Esophagus mucosa (tissue), 1 donor: ENCODE measurements at places on chromosomes 13 and 19. TPM values are rescaled to one million over a fixed set of nuclear protein-coding genes. Genes with fewer than 3 reads are reported as not detected.

The C1QTNF9B gene
- not detected for total RNA-seq

DNA sequence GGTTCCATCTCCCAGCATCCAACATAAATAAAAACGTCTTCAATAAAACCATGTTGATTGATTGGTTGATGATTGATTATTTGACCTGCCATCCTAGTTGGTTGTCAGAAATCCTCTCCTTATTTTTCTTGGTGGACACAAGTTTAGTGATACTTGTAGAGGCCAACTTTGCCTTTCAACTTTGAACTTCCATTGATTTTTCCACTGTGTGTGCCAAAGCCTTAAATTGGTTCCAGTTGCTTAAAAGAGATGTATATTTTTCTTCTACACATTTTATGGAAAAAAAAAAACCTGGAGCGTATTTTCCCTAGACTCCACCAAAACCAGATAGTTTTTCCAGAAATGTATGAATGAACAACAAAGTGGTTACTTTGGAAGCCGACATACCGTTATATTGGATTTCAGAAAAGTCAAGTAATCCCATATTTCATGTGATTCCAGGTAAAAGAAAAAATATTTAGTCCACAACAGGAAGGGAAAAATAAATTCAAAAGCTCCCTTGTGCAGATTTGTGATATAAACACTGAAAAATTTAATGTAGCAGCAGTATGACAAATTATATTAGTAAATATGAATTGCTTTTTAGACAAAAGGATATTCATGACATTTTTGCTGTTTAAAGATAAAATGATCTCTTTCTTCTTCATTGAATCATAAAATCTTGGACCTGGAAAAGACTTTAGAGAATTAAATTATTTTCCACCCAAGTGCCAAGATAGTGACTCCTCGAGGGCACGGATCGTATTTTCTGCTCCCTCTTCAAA lies 85.2 kb downstream of the MBNL2 start:
- ATAC-seq = no peak

DNA sequence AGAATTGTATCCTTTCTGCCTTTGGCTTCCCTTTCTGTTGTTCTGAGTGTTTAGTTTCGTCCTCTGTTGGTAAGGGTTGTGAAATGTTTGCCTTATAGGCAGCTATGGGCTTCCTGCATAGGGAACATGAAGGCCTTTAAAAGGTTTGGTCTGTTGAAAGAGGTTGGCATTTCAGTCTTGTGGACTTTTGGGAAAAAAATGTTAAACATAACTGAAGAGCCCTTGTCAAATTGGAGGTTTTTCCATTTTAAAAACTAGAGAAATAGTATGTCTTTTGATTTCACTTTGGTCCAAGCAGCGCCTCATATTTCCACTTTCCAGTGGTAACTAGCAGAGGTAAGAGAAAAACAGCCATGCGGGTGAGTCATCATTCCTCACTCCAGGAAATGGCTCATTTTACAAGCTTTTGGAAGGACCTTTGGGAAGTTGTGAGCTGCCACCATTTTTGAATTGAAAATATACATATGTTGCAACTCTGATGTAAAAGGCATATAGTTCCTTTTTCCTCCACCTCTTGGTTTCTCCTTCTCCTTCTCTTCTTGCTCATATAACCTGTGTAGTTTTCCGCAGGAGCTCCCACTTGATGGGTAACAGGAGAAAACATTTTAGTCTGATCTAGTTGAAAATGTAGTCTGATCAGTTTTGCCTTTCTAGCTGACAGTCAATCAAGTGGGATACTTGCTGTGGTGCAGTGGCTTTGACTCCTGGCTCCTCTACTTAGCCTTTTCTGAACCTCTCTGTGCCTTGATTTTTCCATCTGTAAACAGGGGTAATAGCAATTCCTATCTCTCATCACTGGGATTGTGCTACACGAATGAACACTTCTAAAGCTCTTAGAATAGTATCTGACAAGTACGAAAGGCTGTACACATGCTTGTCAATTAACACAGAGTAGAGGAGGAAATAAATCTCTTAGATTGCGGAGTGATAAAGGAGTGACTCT lies 23.0 kb downstream of the GPC6 start:
- no peak for ATAC-seq

DNA sequence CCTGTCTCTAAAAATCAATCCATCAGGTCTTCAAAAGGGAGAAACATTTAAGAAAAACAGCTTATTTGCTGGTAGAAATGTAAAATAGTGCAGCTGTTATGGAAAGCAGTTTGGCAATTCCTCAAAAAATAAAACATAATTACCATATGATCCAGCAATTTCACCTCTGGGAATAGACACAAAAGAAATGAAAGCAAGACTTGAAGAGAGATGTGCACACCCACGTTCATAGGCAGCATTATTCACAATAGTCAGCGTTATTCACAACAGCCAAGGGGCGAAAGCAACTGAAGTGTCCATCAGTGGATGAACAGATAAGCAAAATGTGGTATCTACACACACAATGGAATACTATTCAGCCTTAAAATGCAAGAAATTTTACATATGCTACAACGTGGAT lies 45.1 kb upstream of the DOCK9 start:
- no peak for ATAC-seq

GRCh38 chr13:52169839-52170238 lies 10.4 kb upstream of the NEK3 start:
- ATAC-seq = no peak

- no peak for ATAC-seq
Observed at GRCh38 chr13:33040090-33040489, 23.9 kb downstream of the KL start.

- no peak for ATAC-seq
Observed at GRCh38 chr19:10283301-10284064, 3.3 kb upstream of the ICAM4 start.

GRCh38 chr19:35555301-35556005 lies 8.0 kb downstream of the ATP4A start:
- ATAC-seq = no peak

- no peak for ATAC-seq
Observed at GRCh38 chr19:13652810-13653590, 111.3 kb upstream of the MRI1 start.

The SULT2A1 gene
- not detected for total RNA-seq

GRCh38 chr19:41435936-41436673 lies 3.6 kb downstream of the DMAC2 start:
- ATAC-seq = no peak

- ATAC-seq = no peak
Observed at GRCh38 chr19:9953802-9954542, 17.7 kb upstream of the OLFM2 start.

The IGLON5 gene
- total RNA-seq = not detected

DNA sequence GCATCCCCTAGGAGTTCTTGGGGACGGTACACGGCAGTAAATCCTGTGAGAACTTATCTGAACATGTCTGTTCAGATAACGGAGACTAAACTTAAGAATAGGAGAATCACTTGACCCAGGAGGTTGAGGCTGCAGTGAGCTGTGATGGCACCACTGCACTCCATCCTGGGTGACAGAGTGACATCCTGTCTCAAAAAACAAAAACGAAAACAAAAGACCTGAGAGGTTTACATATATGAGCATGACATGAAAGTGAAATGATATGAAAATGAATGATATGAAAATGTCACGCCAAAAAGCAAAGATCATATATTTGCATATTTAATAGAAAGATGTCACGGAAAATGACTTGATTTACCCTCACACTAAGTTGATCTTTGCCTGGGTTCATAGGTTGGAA lies 5.8 kb downstream of the ZNF175 start:
- ATAC-seq = no peak

DNA sequence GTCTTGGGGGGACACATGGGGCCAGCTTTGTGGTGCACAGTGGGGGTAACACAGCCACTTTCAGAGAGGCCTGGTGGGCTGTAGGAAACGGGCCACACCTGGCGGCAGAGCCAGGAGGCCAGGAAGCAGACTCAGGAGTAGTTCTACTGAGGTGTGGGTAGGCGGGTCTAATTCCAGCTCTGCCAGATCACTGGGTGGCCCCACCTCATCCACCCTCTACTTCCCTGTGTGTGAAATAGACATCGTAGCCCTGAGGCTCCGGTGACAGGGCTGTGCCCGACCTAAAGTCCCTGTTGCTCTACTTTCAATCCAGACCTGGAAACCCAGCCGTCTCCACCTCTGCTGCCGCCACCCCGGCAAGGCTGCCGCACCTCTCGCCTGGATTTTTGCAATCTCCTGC lies 4.0 kb downstream of the NKPD1 start:
- ATAC-seq = peak; percentile 78

The CRLF1 gene
- 7.9 TPM for total RNA-seq

GRCh38 chr13:24261566-24261965 lies 47.8 kb upstream of the C1QTNF9 start:
- no peak for ATAC-seq

- no peak for ATAC-seq
Observed at GRCh38 chr13:100483841-100484381, 104.7 kb downstream of the GGACT start.

- ATAC-seq = no peak
Observed at GRCh38 chr13:28268800-28269223, 130.5 kb downstream of the PAN3 start.

The ZNF616 gene
- 5.7 TPM for total RNA-seq

GRCh38 chr13:25186187-25186586 lies 14.1 kb upstream of the AMER2 start:
- ATAC-seq = no peak

- ATAC-seq = peak; percentile 23
Observed at GRCh38 chr19:16571822-16572331, 338 bp downstream of the SLC35E1 start.

DNA sequence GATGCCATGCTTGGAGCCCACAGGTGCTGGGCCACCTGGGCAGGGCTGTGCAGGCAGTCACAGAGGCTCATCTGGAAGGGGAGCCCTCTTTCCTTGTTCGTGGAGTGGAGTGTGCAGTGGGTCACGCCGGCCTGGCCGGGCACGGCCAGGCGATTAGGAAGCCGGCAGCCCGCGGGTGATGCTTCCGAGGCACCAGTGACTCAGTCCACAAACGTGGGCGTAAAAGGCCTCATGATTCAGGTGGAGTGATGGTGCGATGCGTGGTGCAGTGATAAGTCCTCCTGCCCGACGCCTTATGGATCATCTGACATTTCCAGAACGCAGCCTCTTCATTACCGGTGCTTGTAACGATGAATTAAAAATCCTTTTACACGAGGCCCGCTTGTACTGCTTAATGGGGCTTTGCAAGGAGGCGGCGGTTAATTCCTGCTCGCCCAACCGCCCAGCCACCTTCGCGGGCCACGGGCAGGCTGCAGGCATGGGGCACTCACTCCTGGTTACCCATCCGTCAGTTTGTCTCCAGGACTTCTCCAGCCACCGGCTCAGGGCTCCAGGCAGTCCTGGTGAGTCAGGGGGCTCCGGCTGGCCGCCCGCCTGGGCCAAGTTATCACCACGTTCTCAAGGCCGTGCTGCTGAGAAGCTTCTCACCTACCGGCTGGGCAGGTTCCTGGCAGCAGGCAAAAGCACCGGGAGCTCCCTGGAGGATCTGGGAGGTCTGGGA lies 172.4 kb downstream of the KDM4B start:
- ATAC-seq = peak; percentile 6

The GET3 gene
- total RNA-seq = 60.9 TPM

DNA sequence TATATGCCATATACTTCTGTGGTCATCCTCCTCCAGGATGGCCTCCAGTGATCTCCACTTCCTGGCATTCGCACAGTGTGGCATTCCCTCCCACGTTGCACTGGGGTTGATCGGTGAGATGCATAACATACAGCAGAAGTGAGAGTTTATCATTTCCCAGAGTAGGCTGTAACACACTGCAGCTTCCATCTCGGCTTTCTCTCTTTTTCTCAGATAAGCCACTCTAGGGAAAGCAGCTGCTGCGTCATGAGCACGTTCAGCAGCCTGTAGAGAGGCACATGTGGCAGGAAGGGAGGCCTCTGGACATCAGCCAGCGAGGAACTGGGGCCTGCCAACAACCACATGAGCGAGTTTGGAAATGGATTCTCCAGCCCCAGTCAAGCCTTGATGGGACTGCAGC lies 807.1 kb downstream of the DIAPH3 start:
- ATAC-seq = peak; percentile 22

- ATAC-seq = no peak
Observed at GRCh38 chr13:99577934-99578917, 77.0 kb downstream of the TM9SF2 start.

- ATAC-seq = no peak
Observed at GRCh38 chr13:20415694-20416107, 110.0 kb downstream of the CRYL1 start.

The ENOX1 gene
- 0.12 TPM for total RNA-seq

The SLC5A5 gene
- total RNA-seq = not detected

DNA sequence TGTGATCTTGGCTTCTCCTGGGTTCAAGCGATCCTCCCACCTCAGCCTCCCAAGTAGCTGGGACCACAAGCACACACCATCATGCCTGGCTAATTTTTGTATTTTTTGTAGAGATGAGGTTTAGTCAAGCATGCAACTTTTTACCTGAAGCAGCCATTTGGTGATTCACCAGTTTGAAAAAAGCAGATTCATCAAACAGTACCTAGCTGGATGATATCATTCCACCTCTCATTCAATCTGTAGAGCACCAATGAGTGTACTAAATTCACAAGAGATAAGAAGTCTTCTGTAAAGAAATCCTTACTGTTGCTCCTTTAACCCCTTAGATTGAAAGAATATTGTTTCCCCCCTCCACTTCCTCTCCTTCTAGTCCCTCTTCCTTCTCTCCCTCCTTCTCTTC lies 261.1 kb upstream of the RFC3 start:
- no peak for ATAC-seq

The ARRDC5 gene
- total RNA-seq = not detected

DNA sequence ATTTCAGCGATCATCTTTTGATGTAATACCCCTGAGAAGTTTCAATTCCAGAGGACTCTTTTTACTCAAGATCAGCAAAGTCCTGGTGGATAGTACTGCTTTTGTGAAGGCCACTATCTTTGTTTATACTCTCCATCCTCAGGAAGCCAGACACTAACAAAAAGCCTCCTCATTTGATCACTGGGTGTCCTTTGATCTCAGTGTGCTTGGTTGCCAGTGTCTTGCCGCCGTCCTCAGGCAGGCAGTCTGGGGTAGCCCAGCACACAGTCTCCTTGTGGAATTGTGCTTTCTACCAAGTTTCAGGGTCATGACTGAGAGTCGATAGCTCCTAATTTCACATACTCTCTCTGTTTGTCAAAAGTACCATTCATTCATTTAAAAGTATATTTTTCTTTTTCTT lies 762.2 kb downstream of the EFNB2 start:
- ATAC-seq = no peak

GRCh38 chr13:44352671-44353070 lies 21.0 kb upstream of the SERP2 start:
- ATAC-seq = no peak

- peak; percentile 5 for ATAC-seq
Observed at GRCh38 chr19:57302727-57303401, 17.4 kb upstream of the ZNF543 start.

The ZNF667 gene
- total RNA-seq = 0.76 TPM

GRCh38 chr13:52703482-52703881 lies 36.1 kb downstream of the CNMD start:
- ATAC-seq = no peak

The NCCRP1 gene
- total RNA-seq = 298 TPM

GRCh38 chr13:41268764-41269163 lies 5.4 kb upstream of the MTRF1 start:
- ATAC-seq = no peak

- ATAC-seq = no peak
Observed at GRCh38 chr19:50535672-50536187, 22.0 kb upstream of the ASPDH start.
